ENCODE measurements at places on chromosomes 12 and 14.

DNA sequence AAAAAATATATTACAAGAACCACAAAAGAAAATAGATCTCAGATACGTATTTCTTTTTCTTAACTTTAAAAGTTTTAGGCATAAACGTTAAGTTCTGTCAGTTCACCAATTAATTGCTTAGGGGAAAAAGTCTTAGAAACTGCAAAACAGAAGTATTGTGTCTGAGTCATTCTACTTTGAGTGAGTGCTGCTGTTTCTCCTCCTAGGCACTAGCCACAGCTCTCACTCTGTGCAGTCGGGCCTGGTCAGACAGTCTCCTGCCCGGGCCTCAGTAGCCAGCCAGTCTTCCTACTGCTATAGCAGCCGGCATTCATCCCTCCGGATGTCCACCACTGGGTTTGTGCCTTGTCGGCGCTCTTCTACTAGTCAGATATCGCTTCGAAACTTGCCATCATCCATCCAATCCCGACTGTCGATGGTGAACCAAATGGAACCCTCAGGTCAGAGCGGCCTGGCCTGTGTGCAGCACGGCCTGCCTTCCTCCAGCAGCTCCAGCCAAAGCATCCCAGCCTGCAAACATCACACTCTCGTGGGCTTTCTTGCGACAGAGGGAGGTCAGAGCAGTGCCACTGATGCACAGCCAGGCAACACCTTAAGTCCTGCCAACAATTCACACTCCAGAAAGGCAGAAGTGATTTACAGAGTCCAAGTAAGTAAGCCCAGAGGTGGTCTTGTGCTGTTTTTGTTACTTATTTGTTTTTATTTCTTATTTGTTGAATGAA is 201.3 kb downstream of the PCNX1 start:
- DNase-seq, result no peak

- DNase-seq, result no peak
Measured at GRCh38 chr14:76348898-76349297, 27.0 kb upstream of the ESRRB start.

- peak; percentile 64 for DNase-seq
Measured at GRCh38 chr12:128314611-128315010, 47.6 kb downstream of the TMEM132C start.

DNA sequence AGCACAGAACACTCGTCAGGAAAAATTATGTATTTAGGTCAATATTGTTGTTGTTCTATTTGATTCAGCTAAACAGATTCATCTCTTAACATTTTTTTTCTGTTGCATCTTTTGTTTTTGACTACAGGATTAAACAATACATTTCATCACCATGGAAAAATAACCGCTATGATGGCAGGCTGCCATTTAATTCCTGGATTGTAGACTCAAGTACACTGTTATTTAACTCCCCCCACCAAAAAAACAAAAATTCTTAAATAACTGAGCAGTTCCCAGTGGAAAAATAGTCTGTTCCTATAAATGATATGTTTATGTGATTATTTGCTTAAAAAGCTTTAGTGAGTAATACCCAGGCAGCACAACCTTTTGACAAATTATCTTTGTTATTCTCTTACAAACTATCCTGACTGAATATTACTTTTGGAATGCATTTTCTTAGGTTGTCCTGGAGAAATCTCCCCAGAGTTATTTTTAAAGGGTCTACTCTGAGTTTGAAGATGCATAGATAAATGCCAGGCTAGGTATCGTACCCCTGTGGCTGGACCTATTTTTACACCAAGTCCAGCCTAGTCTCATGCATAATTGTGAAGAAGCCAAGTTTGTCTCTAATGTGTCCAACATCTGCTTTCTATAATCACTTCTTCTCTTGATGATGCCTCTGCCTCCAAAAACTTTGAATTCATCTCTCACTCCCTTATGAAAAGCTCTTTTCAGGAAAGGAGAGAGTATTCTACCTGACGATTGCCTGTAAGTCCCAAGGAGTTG is 3.7 kb downstream of the KERA start:
- no peak for DNase-seq

GRCh38 chr14:96178461-96179321 is 25.9 kb upstream of the BDKRB2 start:
- no peak for DNase-seq

DNA sequence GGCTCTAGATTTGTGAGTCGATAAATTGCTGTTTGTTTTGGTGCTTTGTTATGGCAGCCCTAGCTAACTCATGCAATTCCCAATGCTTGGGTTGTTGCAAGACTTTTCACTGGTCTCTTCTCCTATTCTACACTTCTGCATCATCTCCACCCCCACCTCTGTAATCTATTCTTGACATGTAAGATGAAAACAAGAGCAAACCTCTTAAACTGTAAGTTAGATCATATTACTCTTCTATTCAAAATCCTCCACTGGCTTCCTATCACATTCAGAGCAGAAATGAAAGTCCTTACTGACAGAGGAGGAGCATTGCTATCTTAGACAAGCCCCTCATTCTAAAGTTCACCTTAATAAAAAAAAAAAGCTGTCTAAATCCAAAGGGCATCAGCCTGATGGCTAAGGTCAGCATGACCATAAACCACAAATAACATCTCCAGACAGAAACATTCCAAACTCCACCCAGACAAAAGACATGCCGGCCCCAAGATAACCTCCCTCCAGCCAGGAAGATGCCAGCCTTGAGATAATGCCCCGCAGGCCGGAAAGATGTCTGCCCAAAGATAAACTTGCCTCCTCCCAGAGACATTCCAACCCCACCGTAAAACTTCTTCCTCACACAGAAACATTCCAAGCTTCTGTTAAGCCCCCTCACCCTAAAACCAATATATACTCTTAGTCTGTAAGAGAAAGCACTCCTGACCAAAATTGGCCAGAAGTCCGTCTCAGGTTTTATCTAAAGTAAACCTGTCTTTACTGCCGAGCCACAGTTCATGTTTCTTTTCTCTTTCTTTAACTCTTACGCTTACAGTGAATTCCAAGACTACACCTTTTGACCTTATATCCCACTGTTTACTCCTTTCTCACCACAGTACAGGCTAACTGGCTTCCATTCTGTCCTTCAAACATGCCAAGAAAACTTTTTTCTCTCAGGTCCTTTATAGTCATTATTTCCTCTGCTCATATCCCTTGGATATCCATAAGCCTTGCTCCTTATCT is 308.9 kb downstream of the KCNH5 start:
- DNase-seq, result no peak

DNA sequence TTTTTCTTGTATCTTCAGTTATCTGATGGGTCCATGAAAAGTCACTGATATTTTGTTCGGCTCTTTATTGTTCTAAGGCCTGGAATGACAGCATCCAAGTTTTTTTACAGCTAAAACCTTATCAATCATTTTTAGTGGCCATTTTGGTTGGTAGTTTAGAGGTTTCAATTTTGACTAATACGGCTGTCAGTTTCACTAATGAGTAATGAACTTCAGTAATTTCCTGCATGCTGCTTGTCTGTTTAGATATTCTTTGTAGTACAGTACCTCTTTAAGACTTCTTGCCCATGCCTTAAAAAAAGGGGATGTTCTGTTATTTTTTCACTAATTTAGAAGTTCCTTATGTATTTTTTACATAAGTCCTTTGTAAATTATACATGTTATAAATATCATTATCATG is 176.7 kb downstream of the LRFN5 start:
- DNase-seq, result no peak

GRCh38 chr12:108564724-108565123 is 2.3 kb downstream of the ISCU start:
- DNase-seq, result no peak

GRCh38 chr14:69484444-69485314 is at the start of gene PLEKHD1:
Gene PLEKHD1 (plus strand): TSS chr14:69484728. CDS start chr14:69484966, 238 bp downstream.
- no peak for DNase-seq

GRCh38 chr14:89987161-89987475 is 31.4 kb downstream of the TDP1 start:
- no peak for DNase-seq

- no peak for DNase-seq
Measured at GRCh38 chr12:120132054-120132836, 15.7 kb upstream of the RAB35 start.

DNA sequence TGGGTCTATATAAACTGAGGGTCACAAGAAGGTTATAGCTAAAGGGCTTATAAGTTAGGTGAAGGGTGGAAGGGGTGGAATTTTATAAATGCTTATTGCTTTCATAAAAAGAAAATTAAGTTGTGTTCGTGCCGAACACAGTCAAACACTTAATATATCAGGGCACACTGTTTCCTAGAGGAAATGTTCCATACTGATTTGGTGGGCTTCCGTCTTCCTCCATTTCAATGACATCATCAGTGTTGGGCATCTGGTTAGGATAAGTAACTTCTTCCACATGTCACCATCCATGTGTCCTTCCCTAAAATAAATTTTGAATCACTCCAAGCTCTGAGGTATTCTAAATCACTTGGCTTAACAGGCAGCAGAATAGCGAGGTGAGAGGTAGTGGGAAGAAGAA is 466.4 kb downstream of the MED13L start:
- DNase-seq, result no peak

DNA sequence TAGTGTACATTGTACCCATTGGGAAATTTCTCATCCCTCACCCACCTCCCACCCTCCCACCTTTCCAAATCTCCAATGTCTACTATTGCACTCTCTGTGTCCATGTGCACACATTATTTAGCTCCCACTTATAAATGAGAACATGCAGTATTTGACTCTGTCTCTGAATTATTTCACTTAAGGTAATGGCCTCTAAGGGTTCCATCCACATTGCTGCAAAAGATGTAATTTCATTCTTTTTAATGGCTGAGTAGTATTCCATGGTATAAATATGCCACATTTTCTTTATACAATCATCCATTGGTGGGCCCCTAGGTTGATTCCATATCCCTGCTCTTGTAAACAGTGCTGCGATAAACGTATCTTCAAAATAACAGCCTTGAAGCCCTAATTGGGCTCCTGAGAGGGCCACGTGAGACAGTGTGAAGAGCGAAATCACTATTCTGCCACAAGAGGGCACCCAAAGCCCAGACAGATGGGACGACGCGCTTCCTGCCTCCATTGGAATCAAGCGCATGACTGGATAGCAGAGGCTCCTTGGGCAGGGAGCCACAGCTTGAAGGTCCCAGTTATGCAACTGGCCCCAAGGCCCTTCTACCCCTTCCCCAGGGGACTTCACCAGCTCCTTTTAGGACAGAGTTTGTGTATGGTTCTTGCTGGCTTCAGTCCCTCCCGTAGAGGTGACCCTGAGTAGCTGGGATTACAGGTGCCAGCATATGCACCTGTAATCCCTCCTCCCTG is 21.3 kb upstream of the CD27 start:
- DNase-seq, result peak; percentile 88

DNA sequence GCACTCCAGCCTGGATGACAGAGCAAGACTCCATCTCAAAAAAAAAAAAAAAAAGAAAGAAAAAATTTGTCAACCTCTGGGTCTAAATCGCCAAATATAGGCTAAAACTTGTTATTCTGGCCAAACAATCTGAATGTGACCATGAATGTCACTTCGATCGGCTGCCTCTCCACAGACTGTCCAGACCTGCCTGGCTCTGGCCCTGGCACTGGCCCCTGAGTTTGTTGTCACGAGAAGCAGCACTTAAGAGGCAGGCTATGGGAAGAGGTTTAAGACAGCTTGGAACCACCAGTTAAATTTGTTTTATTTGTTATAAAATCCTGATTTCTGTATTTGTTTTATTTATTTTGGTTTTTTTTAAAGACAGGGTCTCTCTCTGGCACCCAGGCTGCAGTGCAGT is 14.5 kb downstream of the WSB2 start:
- no peak for DNase-seq

DNA sequence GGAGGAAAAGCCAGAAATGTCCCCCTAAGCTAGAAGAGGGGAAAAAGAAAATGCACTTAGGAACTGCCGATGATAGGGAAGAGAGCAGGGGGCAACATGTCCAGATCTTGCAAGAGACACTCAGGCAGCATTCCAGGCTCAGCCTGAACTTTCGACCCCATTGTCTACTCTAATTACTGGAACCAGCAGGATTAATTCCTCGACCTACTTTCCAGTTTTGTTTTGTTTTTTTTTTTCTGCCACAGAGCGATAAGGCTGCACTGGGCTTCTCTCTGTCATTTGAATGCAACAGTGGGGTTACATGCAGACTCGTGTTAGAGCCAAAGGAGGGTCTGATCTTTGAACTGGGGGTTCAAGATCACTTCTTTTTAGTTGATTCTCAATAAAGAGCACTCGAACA is 68.7 kb upstream of the MED13L start:
- DNase-seq, result no peak

DNA sequence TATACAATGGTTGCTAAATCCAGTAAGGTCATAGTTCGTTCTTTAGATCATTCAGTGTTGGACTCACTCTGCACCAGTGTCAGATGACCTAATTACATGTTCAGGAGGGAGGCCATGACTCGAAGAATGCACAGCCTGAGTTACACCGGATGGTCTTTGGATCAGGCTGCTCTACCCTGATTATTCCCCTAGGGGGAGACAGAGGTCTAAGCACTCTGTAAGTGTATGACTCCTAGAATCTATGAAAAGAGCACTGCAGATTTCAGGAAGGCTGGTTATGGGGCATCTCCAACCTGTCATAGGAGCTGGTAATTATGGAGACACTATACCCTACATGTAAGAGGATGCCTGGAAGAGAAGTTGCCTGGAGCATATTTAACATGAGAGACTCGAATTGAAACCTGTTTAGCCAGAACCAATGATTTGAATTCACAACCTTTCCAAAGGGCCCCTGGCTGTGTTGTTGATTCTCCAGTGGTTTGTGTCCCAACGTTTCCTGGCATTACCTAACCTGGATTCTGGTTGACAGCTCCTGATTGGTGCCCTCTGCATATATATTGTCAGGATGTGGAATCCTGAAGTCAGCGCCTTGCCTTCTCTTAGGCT is at the start of gene MUCL1:
Gene MUCL1, plus strand, starts transcription at position 584 of the 606 bp plus-strand sequence. CDS start 67 bp downstream, outside the sequence.
- DNase-seq, result peak; percentile 11

- DNase-seq, result peak; percentile 54
Measured at GRCh38 chr12:117874842-117875434, 93.9 kb downstream of the KSR2 start.

- DNase-seq, result no peak
Measured at GRCh38 chr14:68630611-68631393, 162.1 kb downstream of the ZFP36L1 start.

- DNase-seq, result no peak
Measured at GRCh38 chr12:20264608-20265114, 103.7 kb upstream of the PDE3A start.

DNA sequence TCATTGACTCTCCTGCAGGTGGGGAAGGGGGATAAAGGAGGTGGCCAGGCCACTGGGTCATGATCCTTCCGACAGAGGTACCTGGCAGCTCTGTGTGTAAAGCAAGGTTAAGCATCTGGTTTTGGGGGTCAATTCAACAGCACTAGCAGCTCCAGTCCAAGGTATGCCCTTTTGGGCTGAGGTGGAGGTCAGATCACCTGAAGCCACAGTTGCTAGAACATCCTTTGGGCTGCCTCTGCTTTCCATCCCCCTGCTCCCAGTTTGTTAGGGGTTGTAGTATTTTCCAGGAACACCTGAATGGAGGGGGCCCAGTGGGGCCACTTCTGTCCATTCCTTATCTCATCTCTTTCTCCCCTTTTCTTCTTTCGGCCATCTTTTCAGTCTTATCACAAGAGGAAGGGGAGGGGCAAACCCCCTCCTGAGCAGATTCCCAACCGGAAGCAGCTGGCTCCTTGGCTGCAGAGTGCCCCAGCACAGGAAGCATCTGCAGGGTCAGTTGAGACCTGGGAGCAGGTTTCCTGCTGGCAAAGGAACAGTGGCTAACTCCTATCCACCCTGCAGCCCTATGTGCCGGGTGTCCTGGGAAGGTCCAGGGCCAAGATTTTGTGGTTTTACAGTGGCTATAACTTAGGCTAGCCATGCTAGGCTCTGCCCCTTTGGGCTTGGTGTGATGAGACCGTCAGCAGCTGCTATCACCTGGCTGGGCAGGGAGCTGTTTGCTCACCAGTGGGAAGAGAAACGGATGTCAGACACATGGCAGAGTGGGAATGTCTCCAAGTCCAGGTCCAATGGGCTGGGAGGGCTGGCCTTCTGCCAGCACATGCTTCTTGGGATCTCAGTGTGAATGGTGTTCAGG is 40.2 kb downstream of the SH2B3 start:
- no peak for DNase-seq

All from putamen (tissue), 1 donor.